Caki2 (cell line): ENCODE measurements at places on chromosomes 2 and 18. TPM values are rescaled to one million over a fixed set of nuclear protein-coding genes. Genes with fewer than 3 reads are reported as not detected.

- no peak for DNase-seq
Measured at GRCh38 chr2:204657024-204657423, 111.7 kb downstream of the PARD3B start.

DNA sequence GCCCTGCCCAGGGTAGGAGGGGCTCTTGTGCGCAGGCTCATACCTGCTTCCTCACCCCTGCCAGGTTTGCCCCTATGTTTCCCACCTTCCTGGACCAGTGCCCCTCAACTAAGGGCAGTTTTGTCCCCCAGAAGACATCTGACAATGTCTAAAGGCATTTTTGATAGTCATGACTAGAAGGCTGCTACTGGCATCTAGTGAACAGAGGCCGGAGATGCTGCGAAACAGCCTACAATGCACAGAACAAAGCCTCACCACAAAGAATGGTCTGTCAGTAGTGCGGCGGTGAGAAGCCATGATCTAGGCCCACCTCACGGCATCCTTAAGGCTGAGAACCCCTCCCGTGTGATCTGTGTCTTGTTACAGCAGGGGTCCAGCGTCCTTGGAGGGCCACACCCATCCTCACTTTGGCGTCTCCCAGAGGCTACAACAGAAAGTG, 96.0 kb downstream of the TMEM17 start:
- DNase-seq: no peak

- no peak for DNase-seq
Measured at GRCh38 chr2:111944531-111945210, 46.3 kb downstream of the MERTK start.

DNA sequence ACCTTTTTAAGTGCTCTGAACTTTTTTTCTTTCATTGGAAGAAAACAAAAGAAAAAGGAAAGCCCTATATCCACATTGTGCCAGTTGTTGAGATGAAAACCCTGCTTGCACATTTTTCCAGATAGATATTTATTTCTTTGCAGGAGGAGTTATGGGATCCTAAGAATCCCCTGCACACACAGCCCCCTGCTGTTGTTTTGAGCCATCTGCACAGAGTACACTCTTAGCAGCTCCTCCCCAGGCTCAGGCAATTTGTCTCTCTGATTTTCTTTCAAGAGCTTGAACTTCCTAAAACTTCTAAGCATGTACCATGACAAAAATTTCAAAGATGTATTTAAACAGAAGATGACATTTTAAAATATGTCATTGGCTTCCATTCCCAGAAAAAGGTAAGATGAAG, 436.9 kb downstream of the METTL4 start:
- no peak for DNase-seq

DNA sequence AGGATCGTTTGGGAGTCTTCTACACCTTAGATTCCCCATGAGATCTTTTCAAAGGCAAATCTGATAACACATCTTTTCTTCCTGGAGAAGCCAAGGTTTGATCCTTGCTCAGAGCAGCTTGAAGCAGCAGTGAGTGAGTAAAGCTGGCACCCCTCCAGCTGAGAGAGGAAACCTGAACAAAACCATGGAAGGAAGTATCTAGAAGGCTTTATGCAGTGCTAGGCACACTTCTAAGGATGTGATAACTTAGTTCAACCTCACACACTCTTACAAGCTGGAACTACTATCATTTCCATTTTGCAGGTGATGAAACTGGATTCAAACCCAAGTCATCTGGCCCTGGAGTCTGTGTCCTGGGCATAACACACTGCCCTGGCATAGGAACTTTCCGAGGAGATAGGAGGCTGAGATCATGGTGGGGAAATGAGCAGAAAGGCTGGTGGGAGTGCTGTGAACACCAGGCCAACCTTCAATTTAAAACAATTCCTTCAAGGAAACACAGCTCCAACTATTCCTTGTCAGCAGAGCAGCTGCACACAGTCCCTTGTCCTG, 71.2 kb downstream of the CTAGE1 start:
- DNase-seq: no peak

GRCh38 chr18:23204589-23205235, 69.4 kb downstream of the CABLES1 start:
- no peak for DNase-seq

- DNase-seq: no peak
Measured at GRCh38 chr2:218238887-218239286, 21.9 kb downstream of the ARPC2 start.

DNA sequence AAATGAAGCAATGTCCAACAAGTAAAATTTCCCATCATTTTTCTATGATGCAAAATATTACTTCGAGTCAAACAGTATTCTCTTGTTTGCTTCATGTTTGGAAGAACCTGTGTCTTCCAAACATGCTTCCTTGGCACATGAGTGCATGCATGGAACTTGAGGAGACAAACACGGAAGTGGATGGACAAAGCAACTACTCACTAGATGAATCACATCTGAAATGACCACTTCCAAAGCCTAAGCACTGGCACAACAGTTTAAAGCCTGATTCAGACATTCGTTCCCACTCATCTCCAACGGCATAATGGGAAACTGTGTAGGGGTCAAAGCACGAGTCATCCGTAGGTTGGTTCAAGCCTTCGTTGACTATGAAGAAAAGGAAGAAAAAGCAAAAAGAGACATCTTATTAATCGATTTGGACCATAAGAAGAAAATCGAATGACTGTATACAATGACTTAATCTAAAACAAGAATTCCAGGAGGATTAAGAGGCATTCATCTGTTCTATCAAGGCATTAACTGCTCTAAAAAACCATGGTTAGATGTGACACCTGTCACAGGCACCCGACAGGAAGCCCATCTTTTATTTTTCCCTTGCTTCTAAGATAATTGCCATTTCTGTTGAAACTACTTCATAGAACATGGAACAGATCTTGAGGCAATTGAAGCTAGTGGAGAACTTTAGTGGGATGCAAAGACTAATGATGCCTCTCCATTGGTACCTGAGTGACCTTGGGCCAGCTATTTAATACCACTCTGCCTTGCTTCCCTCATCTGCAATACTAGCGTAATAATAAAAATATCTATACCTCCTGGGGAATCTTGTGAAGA, 56.0 kb downstream of the ATIC start:
- peak; percentile 43 for DNase-seq

- peak; percentile 50 for DNase-seq
Measured at GRCh38 chr2:29309090-29310029, 194.1 kb downstream of the CLIP4 start.

- no peak for DNase-seq
Measured at GRCh38 chr2:205695460-205695991, 13.2 kb downstream of the NRP2 start.

DNA sequence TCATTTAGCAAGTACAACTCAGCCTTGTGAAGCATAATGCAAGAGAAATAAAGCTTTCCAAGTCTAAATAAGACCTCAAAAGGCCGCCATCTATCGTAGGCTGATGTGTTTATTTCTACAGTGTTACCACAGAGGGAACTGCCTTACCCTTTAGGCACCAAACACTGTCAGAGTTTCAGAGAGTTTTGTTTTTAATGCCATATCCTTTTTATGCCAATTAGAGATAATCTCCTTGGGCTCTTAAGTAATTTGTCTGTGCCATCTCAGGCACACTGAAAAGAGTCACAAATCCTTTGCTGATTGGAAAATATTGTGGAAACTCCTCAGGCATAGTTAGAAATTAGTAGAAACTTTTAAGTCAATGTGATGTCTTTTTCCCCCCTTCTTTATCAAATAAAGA, 797.1 kb downstream of the SLC4A3 start:
- no peak for DNase-seq

Gene CCDC138
- total RNA-seq: 11.8 and 13.1 TPM in 2 replicates

Gene CHRND
- not detected in 2 replicates for total RNA-seq
